Left cardiac atrium (tissue), 4 donors: ENCODE measurements at places on chromosomes 6 and 20.

GRCh38 chr6:53440336-53440945 is 91.7 kb upstream of the ELOVL5 start:
- DNase-seq: no peak

GRCh38 chr6:134238960-134239795 is 78.7 kb downstream of the SGK1 start:
- DNase-seq: no peak

GRCh38 chr6:73768558-73768957 is 72.6 kb downstream of the CD109 start:
- no peak for DNase-seq

- DNase-seq: no peak
Measured at GRCh38 chr6:42935322-42935721, 6.0 kb downstream of the CNPY3 start.

DNA sequence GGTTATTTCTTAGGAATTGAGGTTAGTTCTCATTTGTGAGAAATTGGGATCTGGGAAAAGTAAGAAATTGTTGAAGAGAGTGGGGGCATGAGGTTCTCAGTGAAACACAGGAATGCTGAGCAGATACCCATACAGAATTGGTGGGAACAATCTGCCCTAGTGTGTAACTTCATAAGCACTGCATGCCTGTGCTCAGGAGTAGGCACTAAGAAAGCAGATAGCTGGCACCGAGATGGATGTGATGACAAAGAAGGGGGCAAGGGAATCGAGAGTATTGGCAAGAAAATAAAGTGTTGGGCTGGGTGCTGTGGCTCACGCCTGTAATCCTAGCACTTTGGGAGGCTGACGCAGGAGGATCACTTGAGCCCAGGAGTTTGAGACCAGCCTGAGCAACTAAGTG is 4.0 kb downstream of the SLC17A5 start:
- no peak for DNase-seq
